DMS53 (cell line): ENCODE measurements at places on chromosomes 2 and 18.

GRCh38 chr2:217510771-217511291 lies 492.0 kb downstream of the TNS1 start:
- DNase-seq: peak; percentile 87

GRCh38 chr18:48948112-48949049 lies 2.4 kb downstream of the SMAD7 start:
- DNase-seq: peak; percentile 84

GRCh38 chr2:197270601-197271000 lies 40.0 kb downstream of the ANKRD44 start:
- DNase-seq: no peak

GRCh38 chr18:33839452-33840211 lies 261.6 kb downstream of the ASXL3 start:
- DNase-seq: peak; percentile 89

- DNase-seq: no peak
Measured at GRCh38 chr2:99679518-99679917, 189.7 kb upstream of the REV1 start.
